Esophagus muscularis mucosa (tissue), 4 donors: ENCODE measurements at places on chromosomes 2 and 18.

- no peak for DNase-seq
Measured at GRCh38 chr2:46653539-46653938, 174.2 kb downstream of the TMEM247 start.

DNA sequence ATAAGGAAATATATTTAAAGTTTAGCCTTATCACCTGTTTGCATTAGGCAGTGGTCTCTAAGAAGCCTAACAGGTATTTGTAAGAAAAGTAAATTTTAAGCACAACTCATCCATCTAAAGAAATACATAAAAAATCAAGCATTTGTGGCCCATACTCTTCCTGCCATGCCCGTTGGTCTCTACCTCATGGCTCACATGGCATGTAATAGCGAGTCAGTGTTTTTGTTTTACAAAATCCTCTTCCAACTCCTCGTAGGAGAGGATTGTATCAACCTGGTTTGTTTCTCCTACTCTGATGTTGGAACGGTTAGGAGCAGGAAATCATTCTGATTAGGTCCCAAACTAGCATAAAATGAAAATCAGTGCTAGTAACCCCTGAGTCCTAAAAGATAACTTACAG is 91.8 kb downstream of the FMNL2 start:
- no peak for DNase-seq

DNA sequence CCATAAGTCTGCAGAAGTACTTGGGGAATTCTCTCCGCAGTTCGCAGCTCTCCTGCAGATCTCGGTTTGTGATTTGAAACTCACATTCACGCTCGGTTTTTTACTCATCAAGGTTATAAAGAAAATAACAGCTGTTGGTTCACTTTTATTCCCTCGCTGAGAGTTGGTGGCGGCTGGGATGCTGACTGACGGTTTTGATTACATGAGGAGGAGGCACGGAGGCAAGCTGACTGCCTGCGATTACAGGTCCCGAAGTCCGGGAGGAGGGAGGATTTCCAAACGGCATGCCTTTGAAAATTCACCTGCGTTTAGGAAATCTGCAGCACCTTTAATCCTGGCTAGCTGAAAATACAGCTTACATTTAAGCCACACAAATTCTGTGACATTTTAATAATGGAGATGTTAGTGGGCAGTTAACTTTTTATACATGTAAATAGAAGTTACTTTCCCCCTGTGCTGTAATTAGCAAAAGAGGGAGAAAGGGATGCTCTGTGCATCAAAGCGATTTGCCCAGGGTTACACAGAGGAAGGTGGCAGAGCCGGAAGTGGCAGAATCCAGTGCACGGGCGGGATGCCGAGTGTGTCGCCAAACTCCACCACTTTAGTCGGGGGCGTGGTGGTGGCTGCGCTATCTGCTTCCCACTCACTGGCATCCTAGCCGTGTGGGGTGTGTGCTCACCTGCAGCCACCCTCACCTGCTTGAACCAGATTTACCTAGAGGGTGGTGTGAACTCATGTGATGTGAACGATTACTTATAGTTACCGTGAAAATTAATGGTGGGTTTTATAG is 14.7 kb downstream of the AGAP1 start:
- no peak for DNase-seq

DNA sequence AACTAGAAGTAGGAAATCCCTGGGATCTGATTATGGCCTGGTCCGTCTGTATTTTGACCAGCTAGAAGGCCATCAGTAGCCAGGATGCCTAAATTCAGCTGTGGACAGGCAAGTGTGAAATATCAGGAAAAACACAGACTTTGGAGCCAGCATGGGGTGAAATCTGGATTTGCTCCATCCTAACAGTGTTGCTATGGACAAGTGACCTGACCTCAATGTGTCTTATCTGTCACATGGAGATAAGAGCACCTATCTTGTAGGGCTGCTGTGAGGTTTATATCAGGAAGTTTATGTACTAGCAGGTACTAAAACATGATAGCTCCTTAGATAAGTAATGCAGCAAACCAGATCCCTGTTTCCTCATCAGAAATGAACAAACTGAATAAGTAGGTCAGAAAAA is 460.4 kb downstream of the STK39 start:
- no peak for DNase-seq

- no peak for DNase-seq
Measured at GRCh38 chr2:113173542-113174375, at the start of gene PSD4. TSS of gene PSD4 (plus strand) at chr2:113173971. CDS start at chr2:113182457, 8,486 bp downstream.

DNA sequence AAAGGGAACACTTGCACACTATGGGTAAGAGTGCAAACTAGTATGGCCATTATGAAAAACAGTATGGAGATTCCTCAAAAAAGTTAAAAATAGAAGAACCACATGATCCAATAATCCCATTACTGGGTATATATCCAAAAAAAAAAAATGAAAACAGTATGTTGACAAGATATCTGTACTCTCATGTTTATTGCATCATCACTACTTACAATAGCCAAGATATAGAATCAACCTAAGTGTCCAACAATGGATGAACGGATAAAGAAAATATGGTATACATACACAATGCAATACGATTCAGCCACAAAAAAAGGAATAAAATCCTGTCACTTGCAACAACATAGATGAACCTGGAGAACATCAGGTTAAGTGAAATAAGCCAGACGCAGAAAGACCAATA is 73.3 kb downstream of the LOXHD1 start:
- DNase-seq: no peak

GRCh38 chr2:209946539-209946938 is 55.9 kb upstream of the RPE start:
- no peak for DNase-seq

- DNase-seq: no peak
Measured at GRCh38 chr2:199596549-199596948, 138.8 kb upstream of the SATB2 start.

GRCh38 chr18:26635466-26635865 is 87.1 kb upstream of the KCTD1 start:
- peak; percentile 77 for DNase-seq

DNA sequence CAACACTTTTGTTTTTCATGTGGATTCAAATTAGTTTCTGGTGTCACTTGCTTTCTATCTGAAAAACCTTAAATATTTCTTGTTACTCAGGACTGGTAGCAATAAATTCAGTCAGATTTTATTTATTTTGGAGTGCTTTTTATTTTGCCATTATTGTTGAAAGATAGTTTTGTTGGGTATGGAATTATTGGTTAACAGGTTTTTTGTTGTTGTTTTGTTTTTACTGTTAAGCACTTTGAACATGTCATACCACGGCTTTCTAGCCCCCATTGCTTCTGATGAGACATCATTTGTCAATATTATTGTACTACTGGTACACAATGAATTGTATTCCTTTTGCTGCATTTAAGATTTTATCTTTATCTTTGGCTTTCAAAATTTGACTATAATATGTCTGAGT is 12.9 kb upstream of the SFT2D3 start:
- DNase-seq: no peak

GRCh38 chr18:62379051-62379450 is 53.9 kb downstream of the TNFRSF11A start:
- DNase-seq: no peak
